ENCODE measurements at places on chromosomes 6 and 20. TPM values are rescaled to one million over a fixed set of nuclear protein-coding genes. Genes with fewer than 3 reads are reported as not detected.

UST gene
- total RNA-seq = 0.70 TPM

TP53TG5 gene
- total RNA-seq = not detected

DNA sequence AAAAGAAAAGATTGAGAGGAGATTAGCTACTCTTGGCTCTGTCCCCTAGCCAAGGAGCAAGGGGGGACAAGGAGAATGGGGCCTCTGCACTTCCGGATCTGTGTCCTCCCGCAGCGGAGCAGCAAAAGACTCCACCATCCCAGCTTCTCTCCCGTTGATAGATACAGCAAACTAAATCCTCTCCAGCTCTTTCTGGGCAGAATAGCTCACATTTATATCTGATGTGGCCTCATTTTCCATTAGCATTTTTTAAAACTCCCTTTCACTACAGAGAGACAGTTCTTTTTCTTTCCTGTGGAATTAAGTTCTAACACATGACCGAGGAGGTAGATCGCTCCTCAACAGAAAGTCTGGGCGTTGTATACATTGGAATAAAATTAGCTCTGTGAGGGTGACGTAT is 260.9 kb upstream of the SOX4 start:
- peaks cover 9% of the 10 kb centered on the region for H3K4me1 ChIP-seq
- no peaks in the 10 kb centered on the region for H3K27me3 ChIP-seq
- no peak overlapping the region for H3K4me3 ChIP-seq
- no peak for DNase-seq
- no peak overlapping the region for H3K27ac ChIP-seq

HAO1 gene
- not detected for total RNA-seq

DNA sequence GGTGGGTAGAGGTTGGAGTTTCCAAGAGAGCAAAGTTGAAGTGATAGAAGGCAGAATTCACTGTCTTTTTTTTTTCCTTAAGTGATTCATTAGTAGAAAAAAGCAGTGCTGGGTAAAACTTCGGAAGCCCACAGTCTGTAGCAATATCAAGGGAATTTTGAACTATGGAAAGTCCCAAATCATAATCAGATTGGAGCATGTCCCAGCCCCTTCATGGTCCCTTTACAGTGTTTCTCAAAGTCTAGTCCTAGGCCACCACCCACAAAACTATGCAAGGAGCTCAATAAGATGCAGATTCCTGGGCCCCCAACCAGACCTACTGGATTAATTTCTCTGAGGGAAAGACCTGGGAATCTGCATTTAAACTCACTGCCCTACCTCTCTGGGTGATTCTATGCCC is 22.6 kb downstream of the NEDD9 start:
- peaks cover 94% of the 10 kb centered on the region for H3K36me3 ChIP-seq
- no peaks in the 10 kb centered on the region for H3K27me3 ChIP-seq
- H3K27ac ChIP-seq = peak overlapping the region; percentile 7
- H3K4me3 ChIP-seq = no peak overlapping the region

GRCh38 chr6:125002406-125002741 is 40.1 kb downstream of the RNF217 start:
- H3K27ac ChIP-seq = no peak overlapping the region
- DNase-seq = no peak
- H3K36me3 ChIP-seq = no peaks in the 10 kb centered on the region
- H3K4me3 ChIP-seq = no peak overlapping the region
- H3K4me1 ChIP-seq = no peaks in the 10 kb centered on the region
- H3K27me3 ChIP-seq = no peaks in the 10 kb centered on the region

- no peaks in the 10 kb centered on the region for H3K4me1 ChIP-seq
- no peaks in the 10 kb centered on the region for H3K36me3 ChIP-seq
- no peak overlapping the region for H3K4me3 ChIP-seq
- H3K27ac ChIP-seq = no peak overlapping the region
- DNase-seq = no peak
Measured at GRCh38 chr6:15343490-15344191, 97.8 kb downstream of the JARID2 start.

SPATA2 gene
- 4.3 TPM for total RNA-seq

YTHDF1 gene
- total RNA-seq = 39.8 TPM

DNA sequence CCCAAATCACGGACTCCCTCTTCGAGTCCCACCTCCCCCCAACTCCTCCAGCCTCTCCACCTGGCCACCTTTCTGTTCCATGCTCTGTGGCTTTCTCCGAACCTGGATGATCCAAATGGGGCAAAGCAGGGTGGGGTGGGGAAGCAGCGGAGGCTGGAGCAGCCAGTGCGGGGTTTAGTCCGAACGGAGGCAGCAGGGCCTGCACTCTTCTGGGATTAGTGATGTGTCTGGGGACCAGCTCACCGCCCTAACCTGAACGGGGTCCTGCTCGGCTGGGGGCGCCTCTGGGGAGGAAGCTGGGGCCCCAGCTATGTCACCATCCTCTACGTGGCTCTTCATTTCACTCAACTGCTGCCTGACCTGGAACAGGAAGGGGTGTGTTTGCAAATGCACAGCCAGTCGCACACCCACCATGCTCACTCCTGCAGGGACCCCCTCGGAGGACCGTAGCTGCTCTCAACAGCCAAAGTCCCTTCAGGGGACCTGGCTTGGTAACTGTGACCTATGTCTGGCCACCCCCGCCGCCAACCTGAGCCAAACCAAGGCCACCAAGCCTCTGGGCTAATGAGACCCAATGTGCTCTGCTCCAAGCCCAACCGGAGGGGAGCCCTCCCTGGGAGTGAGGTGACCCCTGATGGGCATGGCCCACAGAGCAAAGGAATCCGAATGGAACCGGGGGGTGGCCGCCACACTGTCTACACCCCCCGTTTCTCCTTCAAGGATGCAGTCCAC is 46.8 kb downstream of the DSTN start:
- no peak overlapping the region for H3K27ac ChIP-seq
- no peaks in the 10 kb centered on the region for H3K27me3 ChIP-seq
- H3K4me1 ChIP-seq = peaks cover 20% of the 10 kb centered on the region
- H3K4me3 ChIP-seq = no peak overlapping the region

PI3 gene
- total RNA-seq = 0.22 TPM

DNA sequence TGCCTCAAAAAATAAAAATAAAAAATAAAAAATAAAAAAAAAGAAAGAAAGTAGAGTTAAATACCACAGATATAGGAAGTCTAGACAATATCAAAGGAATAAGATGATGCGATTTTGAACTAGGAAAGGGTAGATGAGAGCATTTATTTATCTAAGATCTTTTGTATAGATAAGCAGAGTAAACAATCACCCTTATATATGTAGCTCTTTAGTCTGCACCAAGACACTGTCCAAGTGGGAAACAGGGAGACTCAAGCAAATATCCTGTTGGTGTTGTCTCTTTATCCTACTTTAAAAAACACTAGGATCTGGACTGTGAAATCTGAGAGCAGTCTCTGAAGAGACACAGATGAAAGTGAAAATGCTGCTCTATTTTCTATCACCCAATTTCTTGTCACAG is 587.0 kb upstream of the FLRT3 start:
- H3K27me3 ChIP-seq = no peaks in the 10 kb centered on the region
- H3K4me3 ChIP-seq = no peak overlapping the region
- DNase-seq = no peak
- H3K27ac ChIP-seq = no peak overlapping the region

DNA sequence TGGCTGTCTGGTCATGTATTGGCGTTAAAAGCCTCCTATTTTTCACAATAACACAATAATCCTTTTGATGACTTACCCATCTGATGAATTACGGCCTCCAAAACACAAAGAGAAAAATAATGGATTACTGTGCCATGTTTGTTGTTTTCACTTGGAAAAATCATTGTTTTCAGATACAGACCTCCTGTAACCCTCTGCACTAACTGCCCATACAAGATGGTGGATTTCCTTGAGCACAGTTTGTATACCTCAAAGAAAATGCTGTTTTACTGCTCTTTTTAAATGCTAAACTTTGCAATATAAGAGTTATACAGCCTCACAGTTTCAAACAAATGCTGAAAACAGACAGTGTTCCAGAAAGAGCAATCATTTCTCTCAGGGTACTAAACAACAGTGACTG is 61.0 kb downstream of the SMLR1 start:
- no peak overlapping the region for H3K27ac ChIP-seq
- H3K27me3 ChIP-seq = no peaks in the 10 kb centered on the region
- DNase-seq = no peak
- peaks cover 45% of the 10 kb centered on the region for H3K36me3 ChIP-seq
- no peak overlapping the region for H3K4me3 ChIP-seq

- no peak overlapping the region for H3K27ac ChIP-seq
- no peak overlapping the region for H3K4me3 ChIP-seq
- no peak for DNase-seq
- H3K27me3 ChIP-seq = no peaks in the 10 kb centered on the region
Measured at GRCh38 chr6:27700337-27700736, 211.9 kb downstream of the OR2B2 start.

PRND gene
- not detected for total RNA-seq

DNA sequence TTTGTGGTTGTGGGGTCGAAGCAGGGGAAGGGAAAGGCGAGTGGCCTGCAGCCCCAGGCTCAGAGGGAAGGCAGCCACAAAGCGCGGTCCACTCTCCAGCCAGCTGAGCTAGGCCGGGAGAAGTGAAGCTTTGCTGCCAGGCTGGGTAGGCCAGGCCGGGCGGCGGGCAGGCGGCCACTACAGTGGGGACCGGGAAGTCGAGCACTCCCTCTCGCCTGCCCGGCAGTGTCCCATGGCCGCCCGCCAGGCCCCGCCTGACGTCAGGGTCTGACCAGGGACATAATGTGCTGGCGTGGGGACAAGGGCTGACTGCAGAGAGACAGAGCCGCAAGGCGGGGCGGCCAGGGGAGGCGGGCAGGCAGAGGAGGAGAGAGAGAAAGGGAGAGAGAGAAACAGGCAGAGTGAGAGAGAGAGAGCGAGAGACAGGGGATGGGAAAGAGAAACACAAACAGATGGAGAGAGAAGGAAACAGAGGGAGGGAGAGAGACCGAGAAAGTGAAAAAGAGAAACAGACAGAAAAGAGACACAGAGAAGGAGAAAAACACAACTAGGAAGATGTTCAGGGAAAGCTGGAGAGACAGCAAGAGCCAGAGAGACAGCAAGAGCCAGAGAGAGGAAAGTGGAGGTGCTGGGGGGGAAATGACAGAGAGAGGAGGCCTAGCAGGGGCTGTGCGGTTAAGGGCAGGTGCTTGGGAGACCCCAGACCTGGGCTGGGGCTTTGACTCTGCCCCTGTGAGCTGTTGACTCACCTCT is 94.5 kb upstream of the PTPN1 start:
- peak overlapping the region; percentile 63 for H3K27ac ChIP-seq
- DNase-seq = peak; percentile 86
- peak overlapping the region; percentile 58 for H3K4me3 ChIP-seq
- H3K27me3 ChIP-seq = no peaks in the 10 kb centered on the region
- peaks cover 89% of the 10 kb centered on the region for H3K4me1 ChIP-seq
- H3K36me3 ChIP-seq = no peaks in the 10 kb centered on the region

GRCh38 chr20:39109933-39110818 is 148.0 kb downstream of the DHX35 start:
- no peak for DNase-seq
- H3K4me3 ChIP-seq = no peak overlapping the region
- peaks cover 4% of the 10 kb centered on the region for H3K27me3 ChIP-seq
- H3K36me3 ChIP-seq = no peaks in the 10 kb centered on the region
- H3K4me1 ChIP-seq = peaks cover 19% of the 10 kb centered on the region

DNA sequence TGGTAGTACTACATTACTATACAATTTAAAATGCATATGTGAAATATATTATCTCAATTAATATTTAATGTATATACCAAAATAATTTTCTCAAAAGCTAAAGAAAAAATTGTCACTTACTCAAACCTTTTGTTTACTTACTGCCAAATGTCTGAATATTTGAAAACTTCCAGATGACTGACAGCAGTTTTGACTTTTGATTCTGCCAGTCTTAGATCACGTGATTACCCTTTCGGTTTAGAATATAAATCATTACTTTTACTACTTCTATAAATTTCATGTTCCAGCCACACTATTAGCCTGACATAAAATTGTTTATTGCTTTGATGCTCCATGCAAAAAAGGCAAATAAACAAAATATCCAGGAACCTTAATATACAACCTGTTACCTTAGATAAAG is 680.7 kb upstream of the ID4 start:
- H3K27ac ChIP-seq = no peak overlapping the region
- no peaks in the 10 kb centered on the region for H3K27me3 ChIP-seq
- no peak overlapping the region for H3K4me3 ChIP-seq
- H3K36me3 ChIP-seq = no peaks in the 10 kb centered on the region
- no peaks in the 10 kb centered on the region for H3K4me1 ChIP-seq

DNA sequence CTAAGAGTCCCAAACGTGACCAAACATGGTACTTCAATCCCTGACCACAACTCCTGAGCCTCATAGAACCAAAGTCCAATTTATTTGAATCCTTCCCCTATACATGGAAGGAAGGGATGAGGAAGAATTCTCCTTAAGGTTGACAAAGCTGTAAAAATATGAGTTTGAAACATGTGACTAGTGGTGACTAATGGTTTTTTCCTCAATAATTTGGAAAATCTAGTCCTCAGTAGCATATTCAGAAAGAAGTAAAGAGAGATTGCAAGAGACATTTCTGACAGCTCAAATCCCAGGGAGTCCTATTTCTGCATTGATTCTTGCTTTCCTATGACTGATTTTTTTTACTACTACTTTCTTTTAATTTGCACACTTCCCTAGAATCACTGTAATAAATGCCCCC is 443.7 kb downstream of the FRK start:
- no peak overlapping the region for H3K4me3 ChIP-seq
- no peak overlapping the region for H3K27ac ChIP-seq
- DNase-seq = no peak
- no peaks in the 10 kb centered on the region for H3K36me3 ChIP-seq

SOX4 gene
- total RNA-seq = 3.5 TPM

GRCh38 chr6:166417285-166417691 is 34.5 kb upstream of the MPC1 start:
- no peaks in the 10 kb centered on the region for H3K36me3 ChIP-seq
- H3K27me3 ChIP-seq = peaks cover 18% of the 10 kb centered on the region
- H3K4me1 ChIP-seq = peaks cover 21% of the 10 kb centered on the region
- no peak overlapping the region for H3K4me3 ChIP-seq
- no peak overlapping the region for H3K27ac ChIP-seq
- DNase-seq = no peak

PRL gene
- total RNA-seq = not detected

MLIP gene
- total RNA-seq = 0.33 TPM

- no peaks in the 10 kb centered on the region for H3K36me3 ChIP-seq
- H3K4me3 ChIP-seq = no peak overlapping the region
Measured at GRCh38 chr6:162621246-162621645, 106.3 kb downstream of the PRKN start.

DNA sequence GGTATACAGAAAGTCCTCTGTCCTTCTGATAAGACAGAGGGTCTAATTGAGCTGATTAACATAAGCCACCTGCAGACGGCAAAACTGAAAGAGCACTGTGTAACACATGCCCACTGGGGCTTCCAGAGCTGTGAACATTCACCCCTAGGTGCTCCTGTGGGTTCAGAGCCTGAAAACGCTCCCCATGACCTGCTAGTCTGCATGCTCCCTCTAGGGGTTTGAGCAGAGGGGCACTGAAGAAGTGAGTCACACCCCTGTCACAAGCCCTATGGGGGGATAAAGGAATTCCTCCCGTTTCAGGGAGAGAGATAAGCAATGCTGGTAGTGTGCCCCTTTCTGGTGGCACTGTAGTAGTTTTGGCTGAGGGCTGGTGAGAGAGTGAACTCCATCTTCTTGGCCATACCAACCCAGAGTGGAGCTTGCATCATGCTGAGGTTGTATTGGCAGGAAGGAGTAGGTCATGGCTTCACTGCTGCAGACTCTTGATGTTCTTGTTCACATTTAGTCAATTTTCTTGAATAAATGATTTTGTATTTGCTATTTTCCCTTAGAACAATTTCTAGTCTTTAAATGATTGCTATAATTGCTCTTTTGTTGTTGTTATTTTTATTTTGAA is 637.5 kb upstream of the MAN1A1 start:
- no peak overlapping the region for H3K4me3 ChIP-seq
- H3K36me3 ChIP-seq = no peaks in the 10 kb centered on the region
- H3K27ac ChIP-seq = no peak overlapping the region
- no peaks in the 10 kb centered on the region for H3K4me1 ChIP-seq

XKR7 gene
- total RNA-seq = not detected

SPATS1 gene
- not detected for total RNA-seq

Measured in HepG2 (cell line).